ENCODE measurements at places on chromosomes 5 and 9.
A peak's percentile ranks its signal among the peaks of the same experiment; 100 is the strongest.

DNA sequence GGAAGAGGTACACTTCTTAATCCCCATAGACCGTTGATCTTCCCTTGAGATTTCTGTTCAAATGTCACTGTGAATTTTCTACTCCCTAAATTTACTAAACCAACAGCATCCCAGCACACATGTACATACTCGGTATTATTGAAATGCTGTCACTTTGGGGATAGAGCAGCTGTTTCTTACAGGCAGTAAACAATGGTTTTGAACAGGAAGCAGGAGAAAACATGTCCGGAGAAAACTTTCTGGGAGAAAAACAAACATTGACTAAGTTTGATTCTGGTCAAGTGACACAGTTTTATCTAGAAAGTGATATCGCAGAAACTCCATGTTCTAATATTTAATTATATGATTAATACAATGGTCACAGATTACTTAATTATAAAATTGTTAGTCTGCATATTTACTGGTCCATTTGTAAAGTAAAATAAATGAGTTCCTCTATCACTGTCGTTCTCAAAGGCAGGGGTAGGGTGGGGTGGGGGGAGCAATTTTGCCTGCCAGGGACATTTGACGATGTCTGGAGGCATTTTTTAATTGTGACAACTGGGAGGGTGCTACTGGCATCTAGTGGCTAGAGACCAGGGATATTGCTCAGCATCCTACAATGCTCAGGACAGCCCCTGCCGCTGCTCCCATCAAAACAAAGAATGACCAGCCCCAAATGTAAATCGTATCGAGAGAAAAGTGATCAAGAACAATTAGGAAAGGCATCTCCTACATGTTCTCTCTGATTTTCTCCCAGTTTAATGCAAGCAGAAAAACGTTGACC is 12.2 kb downstream of the TAS2R1 start:
- no peak for DNase-seq

DNA sequence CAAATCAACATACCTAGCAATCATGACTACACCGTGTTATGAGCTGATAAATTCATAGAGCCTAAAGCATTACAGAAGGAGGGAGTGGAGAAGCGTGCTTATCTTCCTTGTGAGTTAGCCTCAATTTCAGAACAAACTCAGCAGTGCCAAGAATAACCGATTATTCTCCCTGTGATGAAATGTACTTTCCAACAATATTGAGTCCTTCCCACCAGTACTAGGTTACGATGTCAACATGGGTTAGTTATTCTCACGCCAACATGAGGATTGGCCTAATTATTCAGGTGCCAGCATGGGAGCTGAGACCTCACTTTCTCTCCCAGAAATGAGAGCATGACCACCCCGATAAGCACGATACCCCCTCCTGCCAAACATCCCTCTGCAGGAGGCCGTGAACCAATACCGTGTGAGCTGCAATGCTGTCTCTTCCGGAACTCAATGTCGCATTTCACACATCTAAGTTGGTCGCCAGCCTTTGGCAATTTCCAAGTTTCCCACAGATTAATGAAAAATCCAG is 193.7 kb downstream of the ENC1 start:
- no peak for DNase-seq

DNA sequence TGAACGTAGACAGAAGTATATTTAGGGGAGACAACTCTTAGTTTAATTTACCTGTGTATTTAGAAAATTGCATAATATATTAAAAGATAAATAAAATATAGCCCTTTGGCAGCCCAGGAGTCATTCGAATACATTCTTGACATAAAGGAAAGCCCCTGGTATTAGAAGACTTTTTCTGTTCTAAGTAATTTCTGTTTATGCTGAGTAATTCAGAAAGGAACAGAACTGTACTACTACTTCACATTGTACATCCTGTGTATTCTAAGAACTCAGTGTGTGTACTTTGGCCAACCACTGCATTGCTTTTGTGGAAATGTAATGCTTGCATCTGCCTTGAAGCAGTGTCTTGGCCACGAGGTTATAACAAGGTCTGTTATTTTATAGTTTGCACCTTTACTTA is 136.4 kb downstream of the KDM4C start:
- no peak for DNase-seq

DNA sequence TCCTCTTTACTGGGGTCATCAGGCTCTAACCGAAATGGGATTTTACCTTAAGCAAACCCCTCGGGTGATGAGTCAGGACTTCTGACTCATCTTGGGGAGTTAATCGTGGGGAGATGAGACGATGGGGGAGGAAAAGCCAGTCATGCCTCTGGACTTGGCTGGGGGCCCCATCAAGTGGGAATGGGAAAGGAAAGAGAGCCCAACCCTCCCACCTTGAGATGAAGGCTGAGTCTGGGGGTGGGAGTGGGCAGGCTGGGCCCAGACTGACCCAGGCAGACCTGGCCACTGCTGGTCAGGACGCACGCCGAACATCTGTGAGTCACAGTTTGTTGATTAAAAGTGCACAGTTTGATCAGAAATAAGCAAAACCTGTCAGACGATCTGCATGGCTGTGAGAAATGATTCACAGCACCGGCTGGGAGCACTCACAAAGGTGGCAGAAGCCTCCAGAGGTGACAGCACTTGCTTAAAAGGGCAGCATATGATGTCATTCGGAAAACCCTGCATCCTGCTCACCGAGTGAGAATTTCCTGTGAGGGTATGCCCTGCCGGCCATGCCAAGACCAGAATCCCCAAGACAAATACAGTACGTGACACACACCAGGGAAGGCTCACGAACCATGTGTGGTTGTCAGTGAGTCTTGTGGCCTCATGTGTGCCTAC is 50.0 kb upstream of the SLC25A51 start:
- DNase-seq = peak; percentile 96

DNA sequence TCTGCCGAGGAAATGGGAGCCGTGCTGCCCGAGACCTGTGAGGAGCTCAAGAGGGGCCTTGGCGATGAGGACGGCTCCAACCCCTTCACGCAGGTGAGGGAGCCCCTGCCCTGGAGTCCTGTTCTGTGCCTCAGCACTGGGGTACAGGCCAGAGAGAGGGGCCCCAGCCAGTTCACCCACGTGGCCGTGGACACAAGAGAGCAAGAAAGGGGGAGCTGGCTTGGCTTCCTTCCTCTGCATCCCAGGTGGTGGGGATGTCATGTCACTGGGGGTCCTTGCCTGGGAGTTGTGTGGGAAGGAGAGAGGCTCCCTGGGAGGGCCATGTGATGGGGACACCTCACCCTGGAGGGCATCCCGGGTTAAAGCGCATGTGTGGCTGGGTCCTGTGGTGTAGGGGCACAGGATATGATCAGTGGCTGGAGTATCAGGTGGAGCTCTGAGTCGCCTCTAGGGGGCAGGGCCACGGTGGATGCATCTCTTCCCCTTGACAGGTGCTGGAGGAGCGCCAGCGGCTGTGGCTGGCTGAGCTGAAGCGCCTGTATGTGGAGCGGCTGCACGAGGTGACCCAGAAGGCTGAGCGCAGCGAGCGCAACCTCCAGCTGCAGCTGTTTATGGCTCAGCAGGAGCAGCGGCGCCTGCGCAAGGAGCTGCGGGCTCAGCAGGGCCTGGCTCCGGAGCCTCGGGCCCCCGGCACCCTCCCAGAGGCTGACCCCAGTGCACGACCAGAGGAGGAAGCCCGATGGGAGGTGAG is 7.5 kb downstream of the N4BP3 start:
- DNase-seq = peak; percentile 49
